ENCODE measurements at places on chromosomes 2 and 18.
A peak's percentile ranks its signal among the peaks of the same experiment; 100 is the strongest.

DNA sequence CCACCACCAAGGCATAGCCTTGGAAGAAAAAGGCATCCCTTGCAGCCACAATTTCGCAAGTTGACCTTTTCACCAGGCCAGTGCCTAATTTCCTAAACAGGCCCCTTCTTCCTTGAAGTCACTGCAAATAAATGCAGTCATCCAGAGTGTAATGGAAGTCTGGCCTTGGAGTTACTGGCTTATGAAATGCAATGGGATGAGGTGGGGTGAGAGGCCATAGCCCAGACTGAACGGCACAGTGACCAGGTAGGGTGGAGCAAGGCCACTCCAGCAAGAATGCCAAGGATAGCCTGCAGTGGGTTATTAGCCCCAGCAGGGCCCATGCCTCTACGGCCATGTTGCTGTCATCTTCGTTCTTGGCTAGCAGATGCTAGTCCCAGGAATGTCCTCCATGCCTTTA, 68.4 kb downstream of the BCL11A start:
- no peak for DNase-seq

DNA sequence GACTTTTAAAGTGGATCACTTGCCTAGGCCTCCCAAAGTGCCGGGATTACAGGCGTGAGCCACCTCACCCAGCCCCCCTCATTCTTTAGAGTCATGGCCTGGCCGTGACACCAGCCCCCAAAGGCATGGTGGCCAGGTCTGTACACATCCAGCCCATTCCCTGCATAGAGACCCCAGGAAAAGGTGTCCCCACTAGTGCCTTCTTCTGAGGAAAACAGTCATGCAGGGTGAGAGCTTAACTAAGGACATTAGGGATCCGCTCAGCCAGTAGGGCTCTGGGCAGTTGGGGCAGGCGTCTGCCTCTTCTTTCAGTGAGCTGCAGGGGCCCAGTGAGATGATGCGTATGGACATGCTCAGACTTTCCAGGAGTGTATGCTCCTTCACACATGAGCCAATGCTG, 5.7 kb upstream of the AMER3 start:
- no peak for DNase-seq

DNA sequence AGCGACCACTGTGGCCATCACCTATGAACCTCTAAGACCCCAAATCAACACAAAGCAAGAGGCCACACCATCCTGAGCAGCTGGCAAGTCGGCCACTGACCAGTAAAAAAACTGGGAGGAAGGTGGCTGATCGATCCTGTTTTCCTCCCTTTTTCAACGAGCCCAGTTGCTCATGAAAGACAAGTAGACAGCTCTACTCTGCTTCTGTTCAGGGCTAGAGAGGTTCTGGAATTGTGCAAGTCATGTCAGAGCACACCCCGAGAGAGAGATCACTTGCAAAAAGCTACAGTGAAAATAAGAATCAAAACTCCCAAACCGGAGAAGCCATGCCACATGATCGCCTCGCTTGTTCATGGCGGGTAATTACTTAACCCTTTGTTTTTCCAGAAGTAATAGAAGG, 34.6 kb downstream of the ZNF516 start:
- no peak for DNase-seq

DNA sequence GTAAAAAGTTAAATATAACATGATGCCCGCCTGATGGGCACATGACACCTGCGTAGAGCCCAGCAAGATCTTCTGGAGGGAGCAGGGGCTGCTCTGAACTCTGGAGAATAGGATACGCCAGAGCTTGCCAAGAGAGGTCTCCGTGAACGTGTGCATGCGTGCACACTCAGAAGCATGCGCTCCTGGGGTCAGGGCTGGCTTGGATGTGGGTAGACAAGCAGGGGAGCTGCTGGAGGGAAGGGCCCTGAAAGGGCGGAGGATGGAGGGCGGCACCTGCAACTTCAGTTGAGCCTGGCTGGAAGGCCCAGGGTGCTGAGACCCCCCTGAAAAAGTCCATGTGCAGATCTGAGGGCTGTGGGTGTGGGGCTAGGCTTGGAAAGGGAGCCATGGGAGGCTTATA, 828.4 kb upstream of the SALL3 start:
- no peak for DNase-seq

DNA sequence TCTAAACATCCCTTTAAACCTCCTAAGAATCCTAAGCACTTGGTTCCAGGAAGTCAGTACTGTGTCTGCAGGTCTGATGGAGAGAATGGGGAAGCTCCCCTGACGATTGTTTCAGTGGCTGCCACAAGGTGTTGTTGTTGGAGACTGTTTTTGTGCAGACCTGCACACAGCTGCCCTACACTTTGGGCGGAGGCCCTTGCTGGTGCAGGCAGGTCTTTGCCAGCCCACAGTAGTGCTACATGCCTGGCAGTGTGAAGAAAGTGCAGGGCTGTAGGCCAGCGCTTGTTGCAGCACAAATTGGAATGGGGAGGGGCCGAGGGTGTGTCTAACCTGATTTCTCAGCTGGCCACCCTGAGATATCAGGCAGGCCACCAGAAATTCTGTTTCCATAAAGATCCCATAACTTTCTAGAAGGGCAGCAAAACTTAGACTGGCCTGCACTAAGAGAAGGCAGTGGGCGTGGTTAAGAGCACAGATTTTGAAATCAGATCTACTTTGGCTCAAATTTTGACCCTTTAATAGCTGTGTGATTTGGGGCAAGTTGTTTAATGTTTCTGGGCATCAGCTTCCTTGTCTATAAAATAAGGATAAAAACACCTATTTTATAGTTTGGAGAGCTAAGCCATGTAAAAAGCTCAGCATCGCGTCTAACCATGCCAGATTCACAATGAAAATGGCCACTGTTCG, 83.7 kb upstream of the SLC1A4 start:
- DNase-seq = peak; percentile 18

DNA sequence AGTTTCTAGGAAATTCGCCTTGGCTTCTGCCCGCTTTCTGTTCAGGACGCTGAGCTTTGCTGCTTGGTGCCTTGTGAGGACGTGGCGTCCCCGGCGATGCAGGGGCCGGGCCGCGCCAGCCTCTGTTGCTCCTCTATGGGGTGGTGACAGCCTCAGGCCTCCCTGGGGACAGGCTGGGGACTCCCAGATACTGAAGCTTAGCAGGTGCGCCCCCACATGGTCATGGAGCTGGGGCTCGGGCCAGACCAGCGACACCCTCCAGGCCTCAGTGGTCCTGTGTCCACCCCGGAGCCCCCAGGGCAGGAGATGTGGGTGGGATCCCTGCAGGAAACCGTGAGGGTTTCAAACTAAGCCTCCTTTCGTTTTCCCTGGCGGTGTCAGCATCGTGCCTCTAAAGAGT, 29.2 kb downstream of the KCNG2 start:
- no peak for DNase-seq

- DNase-seq = no peak
Observed at GRCh38 chr2:15668611-15669305, 77.1 kb downstream of the DDX1 start.

DNA sequence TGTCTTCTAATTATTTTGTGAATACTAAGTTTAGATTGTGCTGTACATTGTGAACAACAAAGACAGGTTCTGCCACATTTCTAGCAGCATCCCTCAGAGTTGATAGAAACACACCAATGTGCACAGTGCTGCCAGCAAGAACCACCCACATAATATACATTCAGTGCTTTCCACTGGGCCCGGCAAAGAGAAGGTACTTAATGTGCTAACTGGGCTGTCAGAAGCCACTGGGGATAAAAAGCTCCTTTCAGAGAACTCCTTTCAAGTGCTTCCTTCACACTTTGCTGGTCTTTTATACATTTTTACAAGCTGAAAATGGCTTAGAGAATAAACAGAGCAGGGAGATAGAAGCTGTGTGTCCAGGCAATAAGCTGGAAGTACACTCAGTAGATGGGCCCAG, 58.0 kb upstream of the CAPN13 start:
- no peak for DNase-seq

- no peak for DNase-seq
Observed at GRCh38 chr2:72130659-72131360, 16.9 kb downstream of the CYP26B1 start.

- DNase-seq = no peak
Observed at GRCh38 chr18:58580078-58580477, 48.8 kb downstream of the ALPK2 start.

- no peak for DNase-seq
Observed at GRCh38 chr2:222637067-222637466, 18.8 kb downstream of the FARSB start.

- DNase-seq = no peak
Observed at GRCh38 chr2:37459095-37459981, 114.9 kb downstream of the QPCT start.

GRCh38 chr2:207871506-207871905, 101.8 kb upstream of the FZD5 start:
- DNase-seq = no peak

GRCh38 chr2:234257859-234258561, 207.5 kb downstream of the SPP2 start:
- peak; percentile 17 for DNase-seq

GRCh38 chr2:71932780-71933466, 214.7 kb downstream of the CYP26B1 start:
- DNase-seq = no peak

DNA sequence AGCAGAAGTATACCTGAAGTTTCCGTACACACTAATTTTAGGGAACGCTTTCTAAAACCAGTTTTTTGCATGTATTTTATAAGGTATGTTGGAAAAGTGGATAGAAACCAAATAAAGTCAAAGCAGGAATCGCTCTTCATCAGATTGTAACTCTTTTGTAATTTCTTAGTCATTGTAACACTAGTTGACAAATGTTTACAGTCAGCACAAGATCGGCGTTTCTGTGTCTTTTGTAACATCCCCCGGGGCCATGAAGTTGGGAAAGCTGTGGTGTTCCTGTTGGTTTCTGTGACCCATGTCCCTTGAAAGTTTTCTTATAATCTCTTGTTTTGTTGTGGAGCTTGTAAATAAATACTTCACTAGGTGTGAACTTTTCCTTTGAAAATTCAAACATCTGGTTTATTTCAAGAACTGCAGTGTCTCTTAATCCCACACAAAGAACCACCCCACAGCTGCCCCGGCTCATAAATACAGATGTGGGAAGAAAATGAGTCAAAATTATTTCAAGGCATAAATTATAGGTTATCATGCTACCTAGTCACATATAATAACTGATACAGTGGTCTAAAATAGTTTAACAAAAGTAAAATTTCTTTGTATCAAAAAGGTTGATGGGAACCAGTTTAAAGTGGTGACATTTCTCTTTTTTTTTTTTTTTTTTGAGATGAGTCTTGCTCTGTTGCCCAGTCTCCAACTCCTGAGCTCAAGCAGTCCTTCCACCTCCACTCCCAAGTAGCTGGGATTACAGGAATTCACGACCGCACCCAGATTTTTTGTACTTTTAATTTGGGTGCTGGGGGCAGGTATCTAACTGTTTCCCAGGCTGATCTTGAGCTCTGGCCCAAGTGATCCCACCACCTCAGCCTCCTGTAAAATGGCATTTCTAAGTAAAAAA, 751 bp upstream of the NMI start:
- DNase-seq = peak; percentile 38

DNA sequence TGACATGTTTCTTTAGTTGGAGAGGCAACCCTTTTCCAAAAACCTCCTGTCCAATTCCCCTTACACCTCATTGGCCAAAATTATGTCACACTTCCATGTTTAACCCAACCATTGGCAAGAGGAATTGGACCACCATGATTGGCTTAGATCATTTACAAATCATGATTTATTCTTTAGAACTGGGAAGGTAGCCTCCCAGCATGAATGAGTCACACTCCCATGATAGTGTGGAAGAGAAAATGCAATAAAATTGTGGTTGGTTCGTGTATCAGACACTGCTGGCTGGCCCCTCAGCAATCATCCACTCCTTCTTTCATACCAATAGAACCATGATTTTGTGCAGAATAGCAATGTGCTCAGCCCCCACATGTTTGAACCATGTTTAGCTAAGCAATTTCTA, 156.6 kb upstream of the ACVR2A start:
- no peak for DNase-seq

GRCh38 chr2:104896446-104896845, 42.5 kb downstream of the POU3F3 start:
- DNase-seq = no peak

- no peak for DNase-seq
Observed at GRCh38 chr2:1603521-1603920, 140.8 kb downstream of the PXDN start.

DNA sequence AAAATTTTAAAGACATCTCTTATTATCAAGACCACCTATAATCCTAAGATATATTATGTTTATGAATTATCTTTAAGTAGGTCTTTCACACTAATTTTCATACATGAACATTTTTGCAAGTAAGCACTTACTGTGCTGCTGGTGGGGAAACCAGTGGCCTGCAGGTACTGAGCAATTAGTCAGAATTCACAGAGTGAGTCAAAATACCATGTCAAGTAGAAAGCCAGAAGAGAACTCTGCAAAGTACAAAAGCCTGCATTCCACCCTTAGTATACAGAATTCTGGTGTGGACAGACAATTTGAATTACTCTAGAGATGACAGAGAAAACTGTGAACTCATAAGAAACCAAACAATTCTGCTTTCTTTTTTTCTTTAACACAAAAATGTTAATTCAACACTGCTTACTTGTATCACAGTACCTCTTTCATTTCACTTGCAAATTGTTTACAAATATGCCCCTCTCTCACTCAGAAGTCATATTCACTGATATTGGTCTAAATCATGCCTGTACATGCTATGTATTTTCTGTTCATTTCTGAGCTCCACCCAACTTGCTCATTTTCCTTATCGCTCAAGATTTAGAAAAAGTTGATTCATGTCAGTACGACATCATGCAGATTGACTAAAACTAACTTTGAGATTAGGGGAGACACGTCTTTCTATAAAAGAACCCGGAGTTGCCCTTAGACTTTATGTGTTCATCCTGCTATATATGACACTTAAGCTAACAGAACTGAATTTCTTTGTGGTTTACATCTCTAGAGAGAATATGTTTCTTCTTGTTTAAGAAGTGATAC, 182.9 kb downstream of the IKZF2 start:
- DNase-seq = no peak

GRCh38 chr2:222753251-222753824, 81.9 kb downstream of the MOGAT1 start:
- DNase-seq = no peak

DNA sequence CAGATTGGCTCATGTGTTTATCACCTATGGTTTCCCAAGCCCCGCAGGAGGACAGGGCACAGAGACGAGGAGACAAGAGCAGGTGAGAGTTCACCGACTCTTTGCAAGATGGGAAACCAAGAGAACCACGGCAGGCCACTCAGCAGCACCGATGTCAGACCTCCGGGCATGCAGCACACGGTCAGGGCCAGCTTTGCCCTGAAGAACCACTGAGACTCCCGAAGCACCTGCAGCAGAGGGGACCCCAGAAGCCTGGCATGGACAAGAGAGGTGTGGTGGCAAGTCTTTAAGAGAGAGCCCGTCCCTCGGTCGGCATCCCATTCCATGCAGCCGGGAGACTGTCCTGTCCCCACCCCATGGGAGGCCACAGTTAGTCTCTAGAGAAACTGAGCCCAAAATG, 36.6 kb upstream of the TAF1B start:
- no peak for DNase-seq

DNA sequence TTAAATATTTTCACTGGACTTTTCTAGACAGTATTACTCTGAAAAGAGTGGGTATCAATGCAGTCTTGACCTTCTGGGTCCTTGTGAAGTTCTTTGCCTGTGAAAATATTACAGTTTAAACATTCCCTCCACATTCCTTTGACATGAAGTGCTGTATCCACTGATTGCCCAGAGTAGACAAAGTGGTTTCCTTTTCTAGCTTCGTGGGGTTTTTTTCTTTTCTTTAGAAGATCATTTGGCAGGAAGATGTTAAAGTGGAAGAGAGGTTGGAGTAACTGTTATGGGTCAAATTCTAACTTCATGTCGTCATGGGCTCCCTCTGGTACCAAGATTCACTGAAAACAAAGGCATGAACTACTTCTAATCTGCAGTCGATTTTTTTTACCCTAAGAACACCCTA, 496.9 kb downstream of the EPHA4 start:
- DNase-seq = no peak

GRCh38 chr2:196639180-196640030, at the start of gene CCDC150:
TSS of gene CCDC150 (plus strand) at chr2:196639715. CDS start at chr2:196639767, 52 bp downstream.
- peak; percentile 96 for DNase-seq
